ENCODE measurements at places on chromosomes 1 and 21.

- no peak for DNase-seq
These were observed 108.4 kb upstream of the TNR start for GRCh38 chr1:175851749-175852148.

DNA sequence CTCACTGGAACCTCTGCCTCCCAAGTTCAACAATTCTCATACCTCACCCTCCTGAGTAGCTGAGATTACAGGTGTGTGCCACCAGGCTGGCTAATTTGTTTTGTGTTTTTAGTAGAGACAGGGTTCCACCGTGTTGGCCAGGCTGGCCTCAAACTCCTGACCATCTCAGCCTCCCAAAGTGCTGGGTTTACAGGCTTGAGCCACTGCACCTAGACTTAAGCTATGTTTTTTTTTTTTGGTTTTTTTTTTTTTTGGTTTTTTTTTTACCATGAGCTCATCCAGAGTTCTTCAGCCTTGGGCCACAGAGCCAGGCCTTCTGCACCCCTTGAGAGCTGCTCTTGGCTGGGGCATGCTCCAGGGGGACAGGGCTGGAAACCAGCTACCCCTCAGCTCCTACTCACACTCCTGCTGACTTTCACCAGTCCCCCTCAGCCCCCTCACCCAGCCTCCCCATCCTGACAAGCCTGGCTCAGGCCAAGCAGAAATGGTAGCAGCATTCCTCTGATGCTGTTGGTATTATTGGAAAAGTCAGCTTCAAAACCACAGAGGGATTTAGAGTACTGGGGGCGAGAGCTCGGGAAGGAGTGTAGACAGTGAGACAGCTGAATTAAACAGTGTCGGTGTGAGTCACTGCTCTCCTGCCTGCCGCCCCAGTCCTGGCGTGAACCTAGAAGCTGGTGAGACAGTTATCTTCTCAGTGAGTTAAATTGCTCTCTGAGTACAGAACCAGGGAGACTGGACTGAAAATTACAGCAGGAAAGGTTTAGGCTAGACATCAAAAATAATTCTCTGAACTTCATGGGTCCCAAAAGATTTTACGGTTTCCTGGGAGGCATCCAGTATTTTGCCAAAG is 63.7 kb downstream of the NAV1 start:
- no peak for DNase-seq

GRCh38 chr1:241747992-241748391 is 95.9 kb downstream of the WDR64 start:
- DNase-seq, result no peak

DNA sequence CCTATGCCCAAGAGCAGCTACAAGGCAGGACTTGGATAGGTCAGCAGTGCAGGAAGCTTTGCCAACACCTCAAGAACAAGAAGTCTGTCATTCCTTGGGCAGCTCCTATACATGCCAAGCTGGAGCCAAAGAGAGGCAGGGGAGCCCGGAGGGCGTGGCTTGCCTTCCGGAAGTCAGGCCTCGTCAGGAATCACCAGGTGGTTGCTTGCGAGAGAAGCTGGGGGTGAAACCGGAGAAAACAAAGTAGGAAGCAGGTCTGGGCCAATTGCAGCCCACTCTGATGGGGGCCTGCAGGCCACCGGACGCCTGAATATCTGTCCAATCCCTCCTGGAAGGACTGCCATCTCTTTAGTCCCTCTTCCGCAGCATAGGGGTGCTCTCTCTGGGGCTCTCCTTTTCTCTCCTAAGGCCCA is 794 bp upstream of the FAM76A start:
- no peak for DNase-seq

- DNase-seq, result no peak
These were observed 391 bp upstream of the KIAA1614 start for GRCh38 chr1:180912211-180912800.

DNA sequence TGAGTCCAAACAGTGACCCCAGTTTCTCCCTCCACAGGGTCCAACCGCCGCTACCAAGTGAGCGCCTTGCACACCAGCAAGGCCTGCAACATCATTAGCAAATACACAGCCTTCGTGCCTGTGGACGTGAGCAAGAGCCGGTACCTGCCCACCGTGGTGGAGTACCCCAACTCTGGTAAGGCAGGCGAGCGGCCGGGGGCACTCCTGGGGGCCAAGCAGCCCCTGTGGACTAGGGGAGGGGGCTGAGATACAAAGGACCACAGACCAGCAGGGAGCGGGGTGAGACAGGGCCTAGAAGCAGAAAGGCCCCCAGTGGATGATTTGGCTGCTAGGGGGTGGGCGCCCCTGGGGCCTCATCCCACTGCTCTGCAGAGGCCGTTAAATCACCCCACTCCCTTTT is 54.7 kb downstream of the VWA5B1 start:
- DNase-seq, result no peak

DNA sequence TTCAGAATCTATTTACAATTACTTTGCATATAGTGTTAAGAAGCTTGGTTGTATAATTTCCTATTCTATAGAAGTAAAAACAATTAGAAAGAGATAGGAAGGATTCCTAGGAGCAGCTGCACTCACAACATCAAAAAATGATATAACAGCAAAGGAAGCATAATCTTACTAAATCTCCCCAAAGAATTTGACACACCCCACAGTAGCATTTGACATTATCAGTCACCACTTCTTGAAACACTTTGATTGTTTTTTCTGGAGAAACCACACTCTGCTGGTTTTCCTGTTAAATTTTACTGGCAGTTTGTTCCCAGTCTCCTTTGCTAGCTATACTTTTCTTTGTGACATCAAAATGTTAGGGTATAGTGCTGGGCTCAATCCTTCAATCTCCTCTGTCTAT is 100.8 kb upstream of the KIAA1614 start:
- DNase-seq, result no peak

- no peak for DNase-seq
These were observed 14.9 kb downstream of the MAPKAPK2 start for GRCh38 chr1:206699626-206700025.

GRCh38 chr21:45335761-45336534 is 48.3 kb upstream of the POFUT2 start:
- no peak for DNase-seq

- DNase-seq, result no peak
These were observed 18.3 kb upstream of the HJV start for GRCh38 chr1:146039844-146040194.

GRCh38 chr1:106290805-106291501 is 765.5 kb upstream of the PRMT6 start:
- no peak for DNase-seq

GRCh38 chr1:169094897-169095569 is 11.5 kb upstream of the ATP1B1 start:
- no peak for DNase-seq

DNA sequence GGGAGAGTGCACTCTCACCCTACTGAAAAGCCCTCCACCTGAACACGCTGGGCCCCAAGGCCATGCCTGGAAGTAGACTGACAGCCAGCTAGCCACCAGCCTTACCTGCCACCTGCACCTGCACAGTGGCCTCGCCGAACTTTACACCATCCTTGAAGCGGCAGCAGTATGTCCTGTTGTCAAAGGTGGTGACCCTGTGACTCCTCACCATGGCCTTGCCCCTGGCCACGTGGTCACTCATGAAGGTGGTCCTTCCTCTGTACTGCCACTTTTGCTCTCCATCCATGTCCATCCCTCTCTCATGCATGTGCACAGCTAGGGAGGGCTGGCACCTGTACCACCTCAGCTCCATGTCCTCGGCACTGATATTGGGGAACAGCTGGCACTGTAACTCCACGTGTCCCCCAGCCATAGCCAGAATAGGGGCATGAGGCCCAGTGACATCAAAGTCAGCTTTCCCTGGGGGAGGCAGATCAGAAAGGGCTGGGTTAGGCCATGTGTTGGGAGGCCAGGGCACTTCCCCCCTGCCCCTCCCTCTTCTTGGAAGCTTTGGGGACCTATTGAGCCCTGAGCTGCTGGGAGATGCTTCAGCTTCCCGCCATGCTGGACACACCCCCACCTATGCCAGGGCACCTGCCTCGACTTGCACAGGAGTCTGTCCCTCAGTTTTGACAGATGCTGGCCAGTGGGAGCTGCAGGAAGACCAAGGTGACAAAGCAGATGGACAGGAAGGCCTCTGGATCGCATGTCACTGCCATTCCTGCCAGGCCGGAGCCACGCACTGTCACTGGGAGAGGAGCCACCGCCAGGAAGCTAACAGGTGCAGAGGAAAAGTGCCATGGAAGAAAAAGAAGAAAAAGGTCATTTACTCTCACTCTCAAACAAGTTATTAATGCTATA is 24.6 kb downstream of the RNF187 start:
- no peak for DNase-seq

GRCh38 chr1:86926883-86927282 is 12.4 kb downstream of the HS2ST1 start:
- DNase-seq, result no peak

GRCh38 chr1:7060745-7061144 is 275.5 kb downstream of the CAMTA1 start:
- no peak for DNase-seq

DNA sequence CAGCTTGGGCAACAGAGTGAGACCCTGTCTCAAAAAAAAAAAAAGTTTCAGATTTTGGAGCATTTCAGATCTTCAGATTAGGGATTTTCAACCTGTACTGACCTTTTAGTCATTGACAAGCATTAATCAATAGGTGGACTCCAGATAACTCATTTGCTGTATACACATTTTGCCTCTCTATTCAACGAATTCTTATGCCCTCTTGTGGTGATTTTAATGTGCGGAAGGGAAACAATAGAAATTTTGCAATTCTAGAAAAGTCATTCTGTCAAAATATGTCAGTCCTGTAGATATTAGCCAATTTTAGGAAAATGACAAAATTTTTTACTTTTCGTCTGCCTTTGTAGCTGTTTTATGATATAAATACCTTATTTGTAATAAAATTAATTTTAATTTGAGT is 11.6 kb upstream of the OR2G2 start:
- DNase-seq, result no peak

DNA sequence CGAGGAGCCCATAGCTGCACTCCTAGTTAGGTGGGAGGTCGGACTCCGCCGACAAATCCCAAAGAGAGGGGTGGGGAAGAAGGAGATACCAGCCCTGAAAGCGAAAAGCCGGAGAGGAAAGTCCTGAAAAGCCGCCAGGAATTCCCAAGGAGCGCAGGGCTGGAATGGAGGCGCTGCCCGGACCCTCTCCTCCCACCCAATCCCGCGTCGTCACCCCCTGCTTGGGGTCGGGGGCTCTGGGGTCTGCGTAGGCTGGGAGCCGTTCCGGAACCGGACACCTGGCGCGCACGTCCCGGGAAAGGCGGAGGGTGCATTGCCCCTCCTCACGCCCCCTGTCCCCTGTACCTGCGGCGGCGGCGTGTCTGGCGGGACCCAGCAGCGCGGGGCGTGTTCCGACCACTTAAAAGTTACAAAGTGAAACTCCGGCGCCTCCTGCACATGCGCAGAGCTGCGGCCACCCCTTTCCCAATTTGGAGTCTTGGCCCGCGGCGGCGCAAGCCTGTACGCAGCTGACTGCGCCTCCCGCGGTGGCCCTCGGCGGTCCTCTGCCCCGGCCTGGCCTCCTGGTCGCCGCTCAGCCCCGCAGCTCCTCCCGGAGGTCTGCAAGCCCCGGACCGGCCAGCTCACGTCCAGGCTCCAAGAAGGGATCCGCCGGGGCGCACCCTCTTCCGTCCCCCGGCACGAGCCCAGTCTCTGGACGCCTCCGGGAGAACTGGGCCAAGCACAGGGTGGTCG is at the start of gene TMEM63A:
Gene TMEM63A, minus strand, starts transcription at position 422 of the 735 bp plus-strand sequence. CDS start 4,800 bp downstream, outside the sequence.
- DNase-seq, result peak; percentile 85

- DNase-seq, result no peak
These were observed 357.2 kb downstream of the COL11A1 start for GRCh38 chr1:102751111-102751510.

DNA sequence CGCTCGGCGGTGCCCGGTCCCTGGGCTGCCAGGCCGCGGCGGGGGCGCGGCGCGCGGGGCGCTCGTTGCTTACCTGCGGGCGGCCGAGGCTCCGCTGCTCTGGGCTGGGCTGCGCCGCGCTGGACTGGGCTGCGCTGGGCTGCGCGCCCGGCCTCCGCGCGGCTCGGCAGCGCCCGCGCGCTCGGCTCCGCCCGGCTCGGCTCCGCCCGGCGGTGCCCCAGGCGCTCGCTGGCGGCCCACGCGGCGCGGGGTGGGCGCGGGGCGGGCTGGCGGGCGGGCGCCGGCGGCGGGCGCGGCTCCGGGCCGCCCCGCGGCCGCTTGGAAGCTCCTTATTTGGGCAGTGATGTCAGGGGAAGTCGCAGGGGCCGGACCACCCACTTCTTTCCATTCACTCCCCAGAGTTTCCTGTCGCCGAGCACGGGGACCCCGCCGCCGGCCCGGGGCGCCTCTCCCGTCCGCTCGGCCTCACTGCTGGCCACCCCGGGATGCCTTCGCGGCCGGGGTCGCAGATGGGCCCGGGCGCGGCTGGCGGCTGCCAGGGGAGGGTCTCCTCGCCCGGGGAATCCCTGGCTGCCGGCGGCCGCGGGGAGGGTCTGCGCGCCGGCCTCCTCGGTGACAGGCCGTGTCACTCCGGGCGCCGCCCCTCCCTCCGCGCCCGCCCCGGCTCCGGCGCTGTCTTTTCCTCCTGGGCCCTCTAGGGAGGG is 177.7 kb upstream of the EDN2 start:
- peak; percentile 44 for DNase-seq

DNA sequence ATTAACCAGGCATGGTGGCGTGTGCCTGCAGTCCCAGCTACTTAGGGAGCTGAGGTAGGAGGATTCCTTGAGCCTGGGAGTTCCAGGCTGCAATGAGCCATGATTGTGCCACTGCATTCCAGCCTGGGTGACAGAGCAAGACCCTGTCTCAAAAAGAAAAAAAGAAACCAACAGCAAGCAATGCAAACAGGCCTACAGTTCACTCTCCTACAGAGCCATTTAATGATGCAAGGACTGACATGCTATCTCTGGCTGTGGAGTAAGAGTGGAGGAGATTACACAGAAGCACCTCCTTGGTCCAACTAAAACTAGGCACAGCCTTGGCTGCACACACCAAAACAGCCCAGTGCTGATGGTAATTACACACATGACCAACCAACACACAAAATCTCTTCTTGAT is 127.5 kb upstream of the SOD1 start:
- no peak for DNase-seq
